ENCODE measurements at places on chromosomes 3 and 15.

DNA sequence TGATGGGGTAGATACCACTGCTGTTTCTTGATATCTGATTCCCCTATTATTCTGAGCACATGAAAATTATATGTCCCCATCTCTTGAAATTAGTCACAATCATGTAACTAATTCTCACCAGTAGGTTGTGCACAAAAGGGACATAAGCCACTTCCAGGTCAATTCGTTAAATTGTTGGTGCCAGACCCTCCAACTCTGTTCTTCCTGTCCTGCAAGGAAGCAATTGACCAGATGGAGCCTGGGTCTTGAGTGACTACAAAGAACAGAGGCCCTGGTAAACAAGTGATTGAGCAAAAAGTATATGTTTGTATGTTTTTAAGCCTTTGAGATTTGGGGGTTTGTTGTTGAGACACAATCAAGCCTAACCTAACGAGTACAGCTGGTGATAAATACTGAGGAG is 36.9 kb downstream of the ABI3BP start:
- DNase-seq: no peak

GRCh38 chr3:148681080-148681479 is 16.6 kb upstream of the AGTR1 start:
- no peak for DNase-seq

GRCh38 chr3:54906763-54907162 is 21.1 kb downstream of the LRTM1 start:
- DNase-seq: no peak

GRCh38 chr3:127887321-127887720 is 27.7 kb upstream of the KBTBD12 start:
- no peak for DNase-seq

- DNase-seq: no peak
Observed at GRCh38 chr3:59935025-59935424, 885.2 kb upstream of the CFAP20DC start.
